ENCODE measurements at places on chromosomes 6 and 20. TPM values are rescaled to one million over a fixed set of nuclear protein-coding genes. Genes with fewer than 3 reads are reported as not detected.

GRCh38 chr20:53205046-53205445, 232.9 kb downstream of the TSHZ2 start:
- DNase-seq: no peak

PLN gene
- 1,907 TPM for total RNA-seq

DNA sequence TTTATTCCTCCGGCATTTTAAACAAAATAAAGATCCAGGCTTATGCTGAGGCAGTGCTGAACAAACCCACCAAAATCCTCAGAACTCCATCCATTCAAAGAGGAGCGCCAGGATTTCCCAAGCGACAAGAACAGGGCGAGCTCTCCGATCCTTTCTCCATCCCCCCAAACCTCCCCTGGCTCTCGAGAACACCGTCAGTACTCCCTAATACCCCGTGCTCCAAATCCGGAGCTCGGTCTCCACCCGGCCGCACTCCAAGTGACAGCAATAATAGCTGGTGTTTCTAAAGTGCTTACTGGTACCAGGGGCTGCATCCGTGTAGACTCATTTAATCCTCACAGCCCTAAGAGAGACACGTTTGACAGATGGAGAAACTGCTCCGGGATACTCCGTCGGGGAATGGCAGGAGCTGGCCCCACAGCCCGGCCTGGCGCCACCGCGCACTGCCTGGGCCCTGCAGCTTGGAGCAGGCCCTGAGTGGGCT, 277.1 kb upstream of the QKI start:
- DNase-seq: no peak

DNA sequence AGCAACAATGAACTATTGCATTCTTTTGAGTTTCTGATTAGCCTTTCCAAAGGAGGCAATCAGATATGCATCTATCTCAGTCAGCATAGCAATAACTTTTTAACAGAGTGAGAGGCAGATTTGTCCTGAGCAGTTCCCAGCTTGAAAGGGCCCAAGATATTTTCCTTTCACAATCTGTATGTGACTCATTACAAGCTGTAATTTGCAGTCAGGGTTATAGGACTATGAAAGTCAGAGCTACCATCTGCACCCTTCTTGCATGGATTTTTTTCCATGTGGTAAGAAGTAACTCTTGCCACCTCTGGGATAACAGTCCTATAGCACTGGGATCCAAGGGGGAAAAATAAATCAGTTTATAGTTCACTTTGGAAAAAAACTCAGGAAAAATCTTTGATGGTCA, 318.2 kb upstream of the RGS17 start:
- DNase-seq: no peak

DNA sequence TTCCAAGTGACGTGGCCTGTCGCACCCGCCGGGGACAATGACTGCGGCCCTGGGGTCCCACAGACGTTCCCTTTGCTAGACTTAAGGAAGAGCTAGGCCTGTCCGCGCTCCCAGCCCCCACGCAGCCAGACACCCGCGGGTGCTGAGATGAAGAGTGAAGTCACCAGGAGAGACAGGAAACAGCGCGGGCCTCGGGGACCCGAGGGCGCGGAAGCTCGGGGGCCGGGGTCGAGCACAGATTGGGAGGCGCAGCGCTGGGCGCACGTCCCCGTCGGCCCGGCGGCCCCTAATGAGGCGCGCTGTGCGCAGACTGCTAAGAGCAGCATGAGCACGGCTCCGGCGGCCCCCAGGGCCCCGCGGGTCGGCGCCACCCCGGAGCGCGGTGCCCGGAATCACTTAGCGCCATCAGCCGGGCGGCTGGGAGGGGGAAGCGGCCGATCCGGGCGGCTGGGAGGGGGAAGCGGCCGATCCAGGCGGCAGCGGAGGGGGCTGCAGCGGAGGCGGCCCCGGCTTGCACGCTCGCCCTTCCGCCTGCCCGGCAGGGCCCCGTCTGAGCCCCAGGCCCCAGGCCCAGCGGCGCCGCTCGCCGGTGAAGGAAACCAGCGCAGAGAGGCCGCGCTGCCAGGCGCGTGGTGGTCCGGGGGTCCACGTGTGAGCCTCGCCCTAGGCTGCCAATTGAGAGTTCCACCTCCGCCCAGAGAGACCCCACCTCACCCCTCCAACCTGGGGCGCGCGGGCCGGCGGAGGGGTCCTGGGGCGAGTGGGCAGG, 8.3 kb upstream of the AVP start:
- peak; percentile 67 for DNase-seq

DNA sequence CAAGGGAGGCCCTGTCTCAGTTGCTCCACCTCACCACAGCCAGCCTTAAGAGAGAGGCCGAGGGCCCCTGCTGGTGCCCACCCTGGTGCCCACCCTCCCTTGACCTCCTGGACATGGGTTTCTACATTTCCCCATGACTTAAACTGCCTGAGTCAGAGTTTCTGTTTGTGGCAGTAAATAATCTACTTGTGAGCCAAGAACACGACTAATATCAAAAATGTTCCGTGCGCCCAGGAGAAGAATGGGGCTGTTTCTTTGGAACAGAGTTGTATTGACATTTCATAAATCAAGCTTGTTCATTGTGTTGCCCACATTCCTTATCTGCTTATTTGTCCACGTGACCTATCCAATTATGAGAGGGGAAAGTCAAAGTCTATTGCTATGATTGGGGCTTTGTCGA, 143.5 kb downstream of the ANKRD60 start:
- no peak for DNase-seq

GRCh38 chr6:7268816-7269555, 44.0 kb downstream of the SSR1 start:
- no peak for DNase-seq

DNA sequence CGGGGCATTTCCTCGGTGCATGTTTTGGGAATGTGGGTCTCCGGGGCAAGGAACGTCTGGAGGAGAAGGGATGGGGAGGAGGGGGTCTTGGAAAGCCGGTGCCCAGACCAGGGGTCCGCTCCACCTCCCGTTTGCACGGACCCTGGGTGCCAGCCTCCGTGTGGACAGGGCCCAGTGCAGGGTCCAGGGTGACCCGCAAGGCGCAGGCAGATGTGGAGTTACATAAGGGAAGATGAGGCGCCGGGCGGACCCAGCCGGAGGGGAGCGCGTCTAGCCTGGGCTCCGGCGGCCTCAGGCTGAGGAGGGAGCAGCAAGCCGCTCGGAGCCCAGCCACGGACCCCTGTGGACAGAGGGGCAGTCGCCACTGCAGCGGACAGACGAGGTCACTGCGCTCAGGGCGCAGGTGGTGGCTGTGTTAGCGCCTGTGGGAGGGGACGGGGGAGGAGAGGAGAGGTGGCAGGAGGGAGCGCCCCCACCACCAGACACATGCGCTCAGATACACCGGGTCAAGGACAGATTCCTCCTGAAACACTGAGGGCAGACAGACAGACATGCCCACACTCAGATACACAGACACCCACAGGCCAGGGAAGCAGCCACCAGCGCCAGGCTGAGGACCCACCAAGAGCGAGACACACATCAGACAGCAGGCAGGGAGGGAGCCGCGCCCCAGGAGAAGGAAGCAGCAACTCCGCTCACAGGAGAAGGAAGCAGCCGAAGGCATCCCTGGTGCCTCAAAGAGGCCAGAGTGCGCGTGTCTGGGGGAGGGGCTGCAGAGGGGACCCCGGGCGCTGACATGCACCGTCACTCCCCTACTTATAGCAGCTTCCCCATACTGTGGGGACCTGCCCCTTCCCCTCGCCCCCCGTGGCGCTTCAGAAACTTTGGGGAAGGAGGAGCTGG, 839 bp upstream of the HRH3 start:
- no peak for DNase-seq

CTSZ gene
- total RNA-seq: 147 TPM

- no peak for DNase-seq
These were observed 32.8 kb downstream of the PRDM1 start for GRCh38 chr6:106118835-106119431.

RAET1L gene
- total RNA-seq: not detected

TFAP2D gene
- total RNA-seq: not detected

DNA sequence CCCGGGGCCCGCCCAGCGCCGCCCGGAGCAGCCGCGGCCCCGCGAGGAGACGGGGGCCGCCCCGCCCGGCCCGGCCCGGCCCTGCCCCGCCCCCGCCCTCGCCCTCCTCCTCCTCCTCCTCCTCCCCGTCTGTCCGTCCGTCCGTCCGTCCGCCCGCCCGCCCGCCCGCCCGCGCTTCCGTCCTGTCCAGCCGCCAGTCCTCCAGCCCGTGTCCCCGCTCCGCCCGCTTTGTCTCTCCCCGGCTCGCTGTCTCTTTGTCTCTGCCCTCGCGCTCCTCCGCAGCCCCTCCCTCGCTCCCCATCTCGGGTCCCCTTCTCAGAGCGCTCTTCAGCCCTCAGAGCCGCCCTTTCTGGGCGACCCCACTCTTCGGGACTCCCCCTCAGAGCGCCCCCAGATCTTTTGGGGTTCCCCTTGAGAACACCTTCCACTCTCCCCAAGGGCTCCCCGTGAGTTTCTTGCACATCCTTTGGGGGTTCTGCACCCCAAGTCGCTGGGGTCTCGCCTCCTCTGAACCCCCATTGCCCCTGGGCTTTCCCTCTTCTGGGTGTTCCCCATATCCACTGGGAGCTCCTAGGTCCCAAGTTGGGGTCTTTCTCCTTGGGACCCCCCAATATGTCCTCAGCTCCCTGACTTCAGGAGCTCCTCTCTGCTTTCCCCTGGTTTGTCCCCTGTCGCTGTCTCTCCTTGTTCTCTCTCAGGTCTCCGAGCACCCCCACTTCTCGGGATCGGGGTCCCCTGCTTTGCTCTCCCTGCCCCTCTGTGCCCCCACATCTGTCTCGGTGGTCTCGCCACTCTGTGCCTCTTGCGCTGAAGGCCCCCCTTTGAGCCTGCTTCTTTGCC, 79.5 kb upstream of the MYL9 start:
- DNase-seq: peak; percentile 78

RIMS1 gene
- 0.20 TPM for total RNA-seq

DNA sequence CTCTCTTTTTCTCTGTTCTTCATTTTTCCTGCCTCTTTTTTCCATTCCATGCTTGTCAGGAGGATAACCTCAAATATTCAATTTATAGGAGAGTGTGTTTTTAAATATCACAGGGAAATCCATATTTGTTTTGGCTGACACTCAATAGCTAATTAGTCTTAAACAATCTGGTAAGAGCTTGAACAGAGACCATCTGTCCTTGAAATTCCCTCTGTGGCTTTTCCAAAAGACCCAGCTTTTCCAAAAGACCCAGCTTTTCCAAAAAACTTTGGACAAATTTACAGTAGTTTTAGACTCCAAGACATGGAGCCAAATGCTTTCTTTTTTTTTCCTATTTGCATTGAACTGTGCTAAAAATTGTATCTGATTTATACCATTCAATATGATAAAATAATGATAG, 127.4 kb upstream of the FAM83B start:
- no peak for DNase-seq

LRRC1 gene
- 1.9 TPM for total RNA-seq

- no peak for DNase-seq
These were observed 14.0 kb downstream of the ETV7 start for GRCh38 chr6:36373368-36374019.

- no peak for DNase-seq
These were observed 14.9 kb upstream of the MATN4 start for GRCh38 chr20:45322952-45323383.

- DNase-seq: no peak
These were observed 55.2 kb downstream of the HDDC2 start for GRCh38 chr6:125246566-125246965.

DNA sequence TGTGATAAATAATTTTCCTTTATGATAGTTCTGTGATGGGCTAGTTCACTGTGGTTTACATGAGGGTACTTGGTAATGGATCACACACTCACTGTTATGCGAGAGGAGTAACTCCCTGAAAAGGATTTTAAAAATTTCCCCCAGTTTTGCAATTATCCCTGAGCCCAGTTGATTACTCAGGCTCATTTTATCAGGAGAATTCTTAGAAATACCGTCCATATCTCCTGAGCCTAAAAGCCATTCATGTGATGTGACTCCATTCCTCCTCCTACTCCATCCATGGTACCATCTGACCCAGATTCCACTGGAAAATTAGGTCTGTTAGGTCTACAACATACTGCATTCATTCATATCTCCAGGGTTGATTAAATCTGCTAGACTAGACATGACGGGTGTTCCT, 16.4 kb upstream of the IBTK start:
- no peak for DNase-seq

DNA sequence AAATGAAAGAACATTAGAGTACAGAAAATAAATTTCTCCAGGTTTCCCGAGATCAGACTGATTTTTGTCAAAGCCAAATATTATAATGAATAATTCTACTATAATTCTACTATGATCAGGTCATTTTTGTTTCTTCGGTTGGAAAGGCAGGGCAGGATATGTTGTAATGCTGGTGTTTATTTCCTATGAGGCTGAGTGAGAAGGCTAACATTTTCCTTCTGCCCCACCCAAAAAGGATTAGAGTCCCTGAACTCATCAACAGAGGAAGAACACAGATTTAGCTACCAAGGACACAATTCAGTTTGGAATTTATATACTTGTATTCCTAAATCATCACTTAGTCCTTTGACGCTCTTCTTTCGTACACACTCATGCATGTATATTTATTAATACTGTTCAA, 318.9 kb downstream of the SYNE1 start:
- no peak for DNase-seq

DNA sequence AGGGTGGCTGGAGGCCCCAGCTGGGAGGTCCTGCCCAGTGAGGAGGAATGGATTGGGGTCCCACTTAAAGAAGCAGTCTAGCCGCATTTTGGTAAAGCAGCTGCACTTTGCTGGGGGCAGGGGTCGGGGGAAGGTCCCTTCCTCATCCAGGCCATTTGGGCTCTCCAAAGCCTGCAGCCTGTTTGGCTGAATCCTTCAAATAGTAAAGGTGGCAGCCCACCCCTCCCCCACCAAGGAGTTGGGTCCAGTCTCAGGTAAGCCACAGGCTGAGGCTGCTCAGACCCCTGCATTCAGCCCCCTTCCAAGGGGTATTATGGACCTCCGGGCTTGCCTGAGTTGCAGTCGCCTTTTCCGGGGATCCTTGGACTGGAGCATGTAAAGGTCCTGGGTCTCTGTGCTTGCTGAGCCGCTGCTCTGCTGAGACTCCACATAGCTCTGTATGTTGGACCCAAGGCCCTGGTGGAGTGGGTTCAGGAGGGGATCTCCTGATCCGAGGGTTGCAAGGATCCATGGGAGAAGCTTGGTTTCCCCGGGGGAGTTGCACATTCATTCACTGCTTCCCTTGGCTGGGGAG, 417.4 kb downstream of the KHDRBS2 start:
- DNase-seq: no peak

KIZ gene
- total RNA-seq: 37.7 TPM

GRCh38 chr20:41028359-41029149, at the start of gene TOP1:
TOP1 (plus strand) TSS chr20:41028822; CDS start chr20:41029068, 246 bp downstream.
- peak; percentile 100 for DNase-seq

TREM2 gene
- total RNA-seq: 2.2 TPM

DNA sequence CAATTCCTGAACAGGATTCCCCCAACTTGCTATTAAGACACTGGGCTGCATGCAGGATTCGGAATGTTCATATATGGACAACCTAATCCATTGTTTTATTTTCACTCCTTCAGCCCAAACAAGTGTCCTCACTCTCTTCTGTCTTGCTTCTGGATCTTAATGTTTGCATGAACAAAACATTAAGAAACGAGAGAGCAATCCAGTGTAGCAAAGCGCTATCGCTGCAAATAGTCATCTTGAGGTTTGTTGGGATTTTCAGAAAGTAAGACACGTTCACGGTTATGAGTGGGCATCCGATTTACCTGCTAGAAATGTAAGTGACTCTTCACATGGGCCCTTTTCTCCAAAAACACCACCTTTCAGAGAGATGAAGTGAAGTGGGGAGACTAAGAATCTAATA, 156.4 kb downstream of the MBOAT1 start:
- no peak for DNase-seq

LY6G6F gene
- not detected for total RNA-seq

- DNase-seq: no peak
These were observed 10.9 kb upstream of the BMP5 start for GRCh38 chr6:55886185-55886836.

Measured in right cardiac atrium (tissue), 5 donors.